ENCODE measurements at places on chromosomes 11 and 22. TPM values are rescaled to one million over a fixed set of nuclear protein-coding genes. Genes with fewer than 3 reads are reported as not detected.

Gene RIMBP3C
- total RNA-seq = not detected

GRCh38 chr22:36745301-36745995, 30.5 kb downstream of the IFT27 start:
- no peak overlapping the region for H3K4me3 ChIP-seq
- no peaks in the 10 kb centered on the region for H3K36me3 ChIP-seq
- DNase-seq = no peak

DNA sequence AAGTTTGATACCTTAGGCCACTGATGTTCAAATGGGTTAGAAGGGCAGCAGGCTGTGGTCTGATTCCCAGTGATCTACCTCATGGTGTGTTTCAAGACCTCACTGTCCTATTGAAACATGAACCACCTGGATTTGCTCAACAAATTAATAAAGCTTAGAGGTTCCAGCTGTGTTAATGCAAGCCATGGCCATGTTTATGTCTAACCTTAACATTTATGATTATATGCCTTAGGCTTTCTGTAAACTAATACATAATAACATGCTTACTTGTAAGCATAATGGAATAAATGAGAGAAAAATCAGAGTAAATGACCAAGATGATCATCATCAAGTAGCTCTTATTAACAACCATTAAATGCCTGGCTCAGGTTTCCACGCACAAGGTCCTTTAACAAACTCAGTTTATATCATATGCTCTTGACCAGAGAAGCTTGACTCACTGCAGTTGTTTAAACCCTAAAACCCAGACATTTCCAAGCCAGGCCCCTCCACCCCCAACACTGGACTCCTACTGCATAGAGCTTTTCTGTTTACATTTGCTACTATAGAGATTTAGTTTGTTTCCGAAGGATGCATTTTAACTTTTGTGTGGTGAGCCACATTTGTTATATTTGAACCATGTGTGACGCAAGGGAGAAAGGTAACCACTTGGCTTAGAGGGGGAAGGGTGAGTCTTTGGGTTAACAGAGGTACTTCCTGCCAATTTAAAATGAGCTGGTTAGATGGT, 43.7 kb downstream of the KREMEN1 start:
- H3K4me3 ChIP-seq = no peak overlapping the region
- no peak overlapping the region for H3K27ac ChIP-seq
- H3K27me3 ChIP-seq = no peaks in the 10 kb centered on the region
- no peaks in the 10 kb centered on the region for H3K4me1 ChIP-seq
- DNase-seq = no peak
- H3K36me3 ChIP-seq = no peaks in the 10 kb centered on the region

DNA sequence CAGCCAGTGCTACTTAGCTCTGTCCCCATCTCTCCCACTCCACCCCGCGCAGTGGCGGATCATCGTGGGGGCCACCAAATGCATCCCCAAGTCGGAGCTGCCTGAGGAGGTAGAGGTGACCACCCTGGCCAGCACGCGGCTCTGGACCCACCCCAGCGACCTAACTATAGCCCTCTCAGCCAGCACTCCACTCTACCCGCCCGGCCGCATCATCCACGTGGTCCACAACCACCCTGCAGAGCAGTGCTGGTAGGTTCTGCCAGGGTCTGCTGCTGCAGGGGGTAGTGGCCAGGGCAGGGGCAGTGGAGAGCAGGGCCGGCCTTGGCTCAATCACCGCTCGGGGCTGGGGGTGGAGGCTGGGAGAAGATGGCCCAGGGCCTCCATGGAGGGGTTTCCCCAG, 13.0 kb upstream of the MYRF start:
- no peak overlapping the region for H3K4me3 ChIP-seq
- no peak for DNase-seq
- H3K27me3 ChIP-seq = no peaks in the 10 kb centered on the region
- no peaks in the 10 kb centered on the region for H3K4me1 ChIP-seq

GRCh38 chr11:9428706-9429105, 32.1 kb upstream of the ZNF143 start:
- no peak overlapping the region for H3K27ac ChIP-seq
- no peak overlapping the region for H3K4me3 ChIP-seq
- no peak for DNase-seq
- no peaks in the 10 kb centered on the region for H3K27me3 ChIP-seq

DNA sequence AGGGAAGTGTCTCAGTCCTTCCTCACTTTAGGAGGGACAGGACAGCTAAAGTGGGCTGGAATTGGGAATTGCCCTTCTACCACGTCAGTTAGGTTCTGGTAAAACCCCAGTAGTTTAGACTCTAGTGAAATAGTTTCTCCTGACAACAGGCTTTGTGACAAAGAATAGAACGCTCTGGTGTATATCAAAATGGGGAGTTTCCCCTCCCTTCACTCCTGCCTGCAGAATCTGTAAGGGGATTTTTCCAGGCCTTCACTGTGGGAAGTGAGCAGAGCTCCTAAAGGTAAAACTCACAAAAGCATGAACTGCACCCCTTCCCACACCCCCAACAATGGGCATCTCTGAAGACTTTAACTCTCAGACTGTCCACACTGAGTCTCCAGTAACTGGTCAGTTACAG, 460.9 kb upstream of the LRRC4C start:
- H3K36me3 ChIP-seq = no peaks in the 10 kb centered on the region
- no peak overlapping the region for H3K27ac ChIP-seq
- H3K4me1 ChIP-seq = no peaks in the 10 kb centered on the region
- no peak overlapping the region for H3K4me3 ChIP-seq
- H3K27me3 ChIP-seq = no peaks in the 10 kb centered on the region
- DNase-seq = no peak

Measured in uterus (tissue), 4 donors.